ENCODE measurements at places on chromosomes 12 and 14.

DNA sequence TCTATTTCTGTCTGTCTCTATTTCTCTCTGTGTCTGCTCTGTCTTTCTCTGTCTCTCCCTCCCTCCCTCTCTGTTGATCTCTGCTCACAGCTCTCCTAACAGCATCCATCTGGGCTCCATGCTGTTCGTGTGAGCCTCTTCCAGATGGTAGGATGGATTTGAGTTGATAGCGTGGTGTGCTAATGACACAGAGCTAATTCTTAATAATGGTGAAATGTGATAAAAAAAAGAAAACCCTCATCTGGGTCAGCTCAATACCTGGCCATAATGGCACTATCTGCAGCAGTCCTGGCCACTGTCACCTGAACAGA lies 96.4 kb downstream of the AACS start:
- no peak for DNase-seq

- no peak for DNase-seq
Observed at GRCh38 chr14:91310606-91311283, 66.2 kb upstream of the GPR68 start.

DNA sequence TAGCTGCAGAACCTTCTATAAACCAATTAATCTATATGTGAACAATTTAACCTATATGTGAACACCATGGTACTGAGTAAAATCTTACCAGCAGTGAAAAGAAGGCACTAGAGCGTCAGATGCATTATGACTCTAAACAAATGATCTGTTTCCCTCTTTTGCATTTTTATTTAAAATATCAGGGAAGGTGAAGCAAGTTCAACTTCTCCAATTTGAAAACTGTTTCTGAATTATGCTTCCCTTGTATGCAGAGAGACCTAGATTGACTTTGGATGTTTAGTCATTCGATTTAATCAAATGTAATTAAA lies 80.9 kb downstream of the DAD1 start:
- no peak for DNase-seq

DNA sequence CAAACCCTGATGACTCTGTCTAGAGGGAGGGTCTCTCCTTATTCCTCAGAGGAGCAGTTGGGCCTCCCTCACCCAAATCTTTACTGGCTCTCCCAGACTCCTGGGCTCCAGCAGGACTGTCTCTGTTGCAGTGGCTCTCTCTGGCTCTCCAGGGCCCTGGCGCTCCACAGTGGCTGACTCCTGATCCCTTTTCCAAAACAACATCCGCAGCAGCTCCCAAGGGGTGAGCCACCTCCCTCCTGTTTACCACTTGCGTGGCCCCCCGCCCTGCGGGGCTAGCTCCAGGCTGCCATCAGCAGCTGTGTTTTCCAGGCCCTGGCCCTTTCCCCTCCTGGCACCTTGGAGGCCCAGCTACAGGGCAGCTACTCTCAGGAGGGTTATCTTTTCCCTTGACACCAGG lies 123.5 kb downstream of the CALM1 start:
- no peak for DNase-seq

DNA sequence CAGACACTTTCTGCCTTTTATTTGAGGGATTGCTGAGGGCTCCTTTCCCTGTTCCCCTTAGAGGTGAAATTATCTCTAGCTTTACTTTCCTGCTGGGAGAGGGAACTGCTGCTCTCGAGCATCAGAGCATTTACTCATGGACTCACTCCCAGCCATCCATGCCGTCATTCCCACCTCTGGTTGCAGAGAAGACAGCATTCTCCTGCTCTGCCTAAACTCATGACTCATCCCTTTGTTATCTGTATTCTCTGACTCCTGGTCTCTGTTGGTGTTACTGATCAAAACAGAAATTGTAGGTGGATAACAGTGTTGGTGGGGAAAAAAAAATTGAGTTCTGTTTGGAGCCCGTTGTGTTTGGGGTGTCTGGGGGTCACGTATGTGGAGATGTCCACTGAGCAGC lies 159.3 kb downstream of the TTC8 start:
- DNase-seq: no peak

DNA sequence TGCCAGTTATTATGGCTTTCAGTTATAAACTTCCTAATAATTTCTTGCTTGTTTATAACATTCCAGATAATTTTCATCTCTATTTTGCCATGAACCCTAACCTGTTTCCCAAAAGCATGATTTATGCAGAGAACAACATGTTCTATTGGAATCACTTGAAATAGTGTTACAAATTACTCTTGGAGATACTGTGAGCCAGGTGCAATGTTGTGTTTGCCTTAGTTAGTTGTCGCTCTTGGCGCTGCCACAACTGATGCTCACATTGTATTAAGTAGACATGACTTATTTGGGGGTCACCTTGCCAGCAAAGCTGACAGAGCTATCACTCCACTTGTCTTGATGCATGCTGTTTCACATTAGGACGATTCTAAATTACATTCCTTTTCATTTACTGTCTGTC lies 49.4 kb downstream of the TSPAN8 start:
- no peak for DNase-seq

GRCh38 chr12:84512751-84513150 lies 399.8 kb downstream of the SLC6A15 start:
- no peak for DNase-seq

- DNase-seq: no peak
Observed at GRCh38 chr12:49131894-49132461, 783 bp upstream of the TUBA1B start.

- no peak for DNase-seq
Observed at GRCh38 chr14:103136388-103137271, 13.4 kb downstream of the TNFAIP2 start.

DNA sequence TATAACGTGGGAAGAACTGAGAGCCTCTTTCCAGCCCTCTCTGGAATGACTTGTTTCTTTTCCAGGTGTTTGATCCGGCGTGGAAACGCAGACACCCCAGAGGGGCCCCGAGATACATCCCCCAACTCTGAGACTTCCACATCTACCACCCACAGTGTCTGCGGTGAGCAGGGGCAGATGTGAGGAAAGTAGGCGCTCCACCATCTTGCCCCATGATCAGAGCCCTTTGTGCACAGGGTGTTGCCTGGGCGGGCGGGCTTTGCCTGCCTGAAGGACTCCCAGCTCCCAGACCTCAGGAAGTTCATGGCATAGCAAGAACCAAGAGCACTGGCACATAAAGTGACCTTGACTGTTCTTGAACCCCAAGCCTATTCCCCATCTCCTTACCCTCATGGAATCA lies 2.8 kb downstream of the CARMIL3 start:
- no peak for DNase-seq

- DNase-seq: no peak
Observed at GRCh38 chr14:95264271-95264973, 55.3 kb downstream of the CLMN start.

DNA sequence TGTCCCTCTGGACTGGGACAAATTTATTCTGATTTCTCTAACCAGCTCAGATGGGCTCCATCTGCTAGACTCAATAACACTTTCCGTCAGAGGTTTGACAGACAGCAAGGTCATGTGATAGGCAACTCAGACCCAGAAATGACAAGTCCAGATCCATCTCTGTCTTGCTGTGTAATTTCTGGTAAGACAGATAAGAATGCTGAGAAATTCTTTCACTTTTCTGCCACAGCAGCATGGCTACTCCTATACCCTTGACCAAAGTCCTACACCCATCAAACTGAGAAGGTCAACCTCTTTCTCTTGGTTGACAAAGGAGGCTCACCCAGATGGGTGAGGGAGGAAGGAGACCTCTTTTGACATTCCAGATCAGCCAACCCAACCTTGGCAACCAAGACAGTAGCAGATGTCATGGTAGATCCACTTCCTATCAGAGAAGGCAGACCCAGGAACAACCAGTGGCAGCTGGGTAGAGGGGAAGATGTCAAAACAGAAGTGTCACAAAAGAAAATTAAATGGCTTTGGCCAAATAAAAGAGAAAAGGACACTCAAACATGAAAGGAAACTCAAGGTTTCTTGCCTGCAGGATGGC lies 36.9 kb upstream of the PRKAB1 start:
- no peak for DNase-seq

DNA sequence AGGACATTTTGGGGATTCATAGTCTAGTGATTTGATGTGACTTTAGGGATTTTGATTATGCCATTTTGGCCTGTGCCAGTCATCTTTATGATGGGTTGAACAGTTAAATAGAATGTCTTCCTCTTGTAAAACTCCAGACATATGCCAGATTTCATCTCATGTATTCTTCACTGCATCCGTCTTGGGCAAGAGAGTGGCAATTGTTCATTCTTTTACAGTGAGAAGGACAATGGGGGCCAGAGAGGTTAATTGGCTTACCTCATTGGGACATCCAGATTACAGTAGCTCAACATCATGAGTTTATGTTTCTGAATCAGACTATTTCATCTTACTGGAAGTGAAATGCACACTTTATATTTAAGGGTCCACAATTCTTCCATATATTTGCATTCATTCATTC lies 108.2 kb upstream of the SLC38A2 start:
- DNase-seq: no peak

GRCh38 chr12:27003421-27004381 lies 10.5 kb downstream of the TM7SF3 start:
- no peak for DNase-seq

DNA sequence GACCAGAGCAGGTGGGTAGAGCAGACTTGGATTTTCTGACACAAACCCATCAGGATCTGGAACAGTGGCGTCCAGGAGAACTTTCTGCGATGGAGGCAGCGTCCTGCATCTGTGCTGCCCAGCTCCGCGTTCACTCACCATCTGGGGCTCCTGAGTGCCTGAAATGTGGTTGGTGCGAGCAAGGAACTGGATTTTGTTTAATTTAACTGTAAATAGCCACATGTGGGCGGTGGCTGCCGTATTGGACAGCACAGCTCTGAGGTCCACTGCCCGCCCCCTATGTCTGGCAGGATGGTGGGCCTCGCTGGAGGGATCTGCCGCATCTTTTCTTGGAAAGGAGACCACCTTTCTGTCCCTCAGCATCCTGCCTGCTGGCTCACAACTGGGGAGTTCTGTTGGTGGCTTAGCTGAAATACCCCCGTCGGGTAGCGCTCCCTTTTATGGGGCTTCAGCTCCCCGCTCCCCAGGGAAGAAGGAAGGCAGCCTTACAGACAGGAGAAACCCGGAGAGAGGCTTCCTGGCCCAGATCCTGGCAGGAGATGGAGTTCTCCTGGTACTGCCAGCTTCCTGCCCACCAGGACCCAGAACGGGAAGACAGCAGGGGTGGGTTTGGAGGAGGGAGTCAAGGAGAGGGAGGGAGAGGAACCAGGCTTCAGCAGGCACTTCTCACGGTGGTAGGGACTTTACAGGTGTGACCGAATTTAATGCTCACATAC lies 184.9 kb upstream of the PRMT8 start:
- DNase-seq: no peak

DNA sequence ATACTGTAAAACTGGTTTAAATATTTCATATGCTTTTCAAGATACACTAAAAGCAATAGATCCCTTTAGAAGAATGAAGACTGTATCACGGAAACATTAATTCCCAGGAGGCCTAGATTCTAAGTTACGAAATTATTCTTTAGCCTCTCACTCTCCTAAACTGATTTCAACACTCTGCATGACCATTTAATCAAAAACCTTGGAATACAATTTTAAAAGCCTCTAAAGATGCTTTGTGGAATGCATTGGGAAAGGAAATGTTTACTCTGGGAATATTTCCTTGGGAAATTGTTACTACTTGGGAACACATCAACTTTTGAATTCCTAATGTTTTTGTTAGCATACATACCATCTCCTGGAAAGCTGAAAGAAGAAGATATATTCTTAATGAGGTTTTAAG lies 255.7 kb upstream of the FAR2 start:
- DNase-seq: no peak

DNA sequence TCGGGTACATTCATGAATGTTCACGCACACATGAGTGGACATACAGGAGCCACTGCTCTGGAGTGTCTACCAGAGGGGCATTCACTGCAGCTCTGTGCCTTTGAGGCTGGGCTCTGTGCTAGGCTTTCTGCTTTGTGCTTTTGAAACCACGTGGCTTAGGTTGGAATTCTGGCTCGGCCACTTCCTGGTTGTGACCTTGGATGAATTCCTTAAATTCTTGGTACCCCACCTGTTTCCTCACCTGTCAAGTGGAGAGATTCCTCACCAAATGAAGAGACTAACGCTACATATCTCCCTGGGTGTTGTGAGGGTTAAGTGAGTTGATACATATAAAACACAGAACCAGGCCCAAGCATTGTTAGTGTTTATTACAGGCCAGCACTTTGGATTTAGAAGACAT lies 842.8 kb downstream of the VRK1 start:
- no peak for DNase-seq

DNA sequence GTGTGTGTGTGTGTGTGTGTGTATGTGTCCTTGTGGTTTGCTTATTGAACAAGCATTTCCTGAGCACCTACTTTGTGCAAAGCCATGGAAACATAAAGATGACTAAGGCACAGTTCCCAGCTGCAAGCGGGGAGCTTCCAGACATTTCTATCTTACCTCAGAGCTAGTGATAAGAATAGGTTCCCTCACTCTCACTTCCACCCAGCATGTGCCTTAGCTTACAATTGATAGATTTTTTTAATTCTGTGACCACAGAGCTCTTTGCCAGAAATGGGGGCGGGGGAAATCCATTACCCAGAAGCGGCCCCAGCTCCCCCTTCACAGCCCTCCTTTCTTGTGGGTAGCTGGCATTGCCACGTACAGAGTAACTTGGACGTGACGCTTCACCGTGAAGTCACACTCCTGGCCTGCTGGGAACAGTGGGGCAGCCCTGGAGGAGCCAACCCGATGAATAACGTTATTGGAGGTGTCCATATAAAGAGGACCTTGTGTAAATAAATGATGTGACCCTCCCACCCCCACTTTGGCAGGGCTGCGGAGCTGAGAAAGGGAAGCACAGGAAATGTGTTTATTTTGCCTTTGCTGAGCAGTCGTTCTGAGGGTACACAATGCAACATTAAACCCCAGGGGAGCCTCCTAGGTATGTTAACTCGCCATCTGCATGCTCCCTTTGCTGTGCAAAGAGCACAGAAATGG lies 238.9 kb downstream of the CHST11 start:
- DNase-seq: peak; percentile 24

DNA sequence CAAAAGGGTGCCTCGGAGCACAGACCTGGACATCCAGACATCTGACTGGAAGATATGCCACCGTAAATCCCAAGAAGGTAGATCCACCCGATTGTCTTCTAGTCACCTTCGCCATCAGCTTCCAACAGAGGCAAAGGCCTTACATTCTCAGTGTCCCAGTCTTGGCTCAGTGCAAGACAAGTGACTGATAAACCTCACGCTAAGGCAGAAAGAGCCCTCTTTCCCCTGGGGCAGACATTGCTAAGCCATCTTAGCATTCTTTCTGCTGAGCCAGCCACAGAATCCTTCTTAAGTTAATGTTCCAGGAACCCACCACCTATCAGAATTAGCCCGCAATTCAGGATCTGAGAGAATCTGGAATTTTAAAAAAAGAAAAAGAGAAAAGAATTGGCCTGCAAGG lies 4.3 kb upstream of the PLEKHG6 start:
- DNase-seq: no peak

- DNase-seq: no peak
Observed at GRCh38 chr12:24751181-24751580, 197.7 kb downstream of the BCAT1 start.

GRCh38 chr14:105268736-105269354 lies 20.5 kb downstream of the BTBD6 start:
- DNase-seq: no peak

DNA sequence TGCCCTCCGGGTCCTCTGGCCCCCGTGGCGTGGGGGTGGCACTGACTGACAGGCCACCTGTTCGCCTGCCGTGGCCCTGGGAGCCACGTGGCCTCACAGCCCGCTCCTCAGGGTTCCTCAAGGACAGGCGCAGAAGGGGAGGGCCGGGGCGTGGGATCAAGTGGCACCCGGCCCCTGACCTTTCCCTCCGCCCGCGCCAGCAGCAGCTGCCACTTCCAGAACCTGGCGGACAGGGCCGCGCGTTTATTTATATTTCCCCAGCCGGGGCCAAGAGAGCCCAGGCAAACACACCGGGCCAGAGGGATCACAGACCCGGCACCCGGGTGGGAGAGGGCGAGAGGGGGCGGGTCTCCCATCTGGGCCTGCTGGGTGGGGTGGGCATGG lies 92.6 kb downstream of the RFLNA start:
- no peak for DNase-seq

All from activated CD4-positive, alpha-beta T cell treated with anti-CD3 and anti-CD28 coated beads for 1 hour (primary cell).